ENCODE measurements at places on chromosomes 3 and 15.

GRCh38 chr3:133377396-133377795 is 22.5 kb upstream of the BFSP2 start:
- DNase-seq = peak; percentile 12

DNA sequence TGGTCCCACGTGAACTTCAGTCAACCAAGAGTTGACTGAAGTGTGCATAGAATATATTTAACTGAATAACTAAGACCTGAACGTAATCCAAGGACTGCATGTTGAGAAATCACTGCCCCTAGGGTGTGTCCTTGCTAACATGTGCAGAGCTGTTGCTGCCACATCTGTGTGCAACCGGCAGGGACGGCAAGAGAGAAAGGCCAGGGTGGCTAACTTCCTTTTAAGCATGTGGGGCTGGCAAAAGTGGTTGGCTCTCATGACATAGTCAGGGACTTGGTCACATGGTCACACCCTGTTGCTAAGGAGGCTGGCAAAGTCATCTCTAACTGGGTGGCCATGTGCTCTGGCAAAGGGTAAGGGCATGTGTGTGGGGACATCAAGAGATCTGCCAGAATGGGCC is 52.4 kb downstream of the GASK1A start:
- no peak for DNase-seq

GRCh38 chr3:52891615-52892081 is 5.7 kb downstream of the STIMATE start:
- peak; percentile 33 for DNase-seq

DNA sequence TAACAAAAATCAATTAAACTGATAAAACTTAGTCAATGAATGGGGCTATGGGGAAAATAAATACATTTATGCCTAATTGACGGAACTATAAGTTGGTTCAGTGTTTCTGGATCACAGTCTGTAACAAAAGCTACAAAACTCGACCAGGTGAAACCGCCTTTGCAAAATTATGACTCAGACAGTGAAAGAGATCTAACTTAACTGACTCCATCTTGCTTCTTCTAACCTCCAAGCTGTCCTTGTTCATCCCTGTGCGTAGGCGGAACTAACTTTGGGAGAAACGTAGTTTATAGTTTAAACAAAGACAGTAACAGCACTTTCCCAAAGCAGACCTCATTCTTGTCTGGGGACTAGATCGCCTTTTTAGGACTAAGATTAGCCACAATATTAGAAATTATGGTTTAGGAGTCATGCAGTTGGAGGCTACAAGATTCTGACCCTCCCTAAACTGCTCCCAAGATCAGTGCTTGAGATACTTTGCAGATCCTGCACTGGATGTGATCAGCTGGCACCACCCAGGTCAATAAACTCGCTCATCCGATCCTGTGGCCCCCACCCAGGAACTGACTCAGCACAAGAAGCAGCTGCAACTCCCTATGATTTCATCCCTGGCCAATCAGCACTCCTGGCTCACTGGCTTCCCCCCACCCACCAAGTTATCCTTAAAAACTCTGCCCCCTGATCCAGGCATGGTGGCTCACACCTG is 7.2 kb upstream of the MFGE8 start:
- DNase-seq = no peak

GRCh38 chr3:191982481-191982880 is 521.5 kb downstream of the PYDC2 start:
- DNase-seq = no peak

DNA sequence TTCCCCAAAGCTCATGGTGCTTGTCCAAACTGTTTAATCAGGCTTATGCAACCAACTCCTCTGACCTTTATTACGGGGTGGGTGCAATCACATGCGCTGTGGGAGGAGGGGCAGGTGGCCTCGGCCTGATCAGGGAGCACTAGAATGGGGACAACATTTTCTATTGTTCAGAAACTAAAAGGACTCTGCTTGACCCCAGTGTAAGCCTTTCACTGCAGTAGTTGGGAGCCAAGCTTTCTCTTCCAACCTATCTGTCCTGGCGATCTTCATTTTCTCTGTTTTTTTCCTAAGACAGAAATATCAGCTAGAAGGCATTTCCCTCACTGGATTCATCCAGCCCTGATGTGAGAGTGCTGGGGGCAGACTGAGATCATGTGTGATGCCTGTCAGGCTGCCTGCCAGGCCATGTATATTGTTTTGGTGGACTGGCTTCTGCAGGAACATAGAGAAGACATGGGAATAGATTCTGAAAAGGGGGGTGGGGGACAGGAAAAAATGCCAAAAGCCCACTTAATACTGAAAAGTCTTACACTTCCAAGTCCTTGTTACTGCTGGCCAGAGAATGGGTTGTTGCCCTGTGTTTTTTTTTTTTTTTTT is 627.0 kb upstream of the TBL1XR1 start:
- no peak for DNase-seq

DNA sequence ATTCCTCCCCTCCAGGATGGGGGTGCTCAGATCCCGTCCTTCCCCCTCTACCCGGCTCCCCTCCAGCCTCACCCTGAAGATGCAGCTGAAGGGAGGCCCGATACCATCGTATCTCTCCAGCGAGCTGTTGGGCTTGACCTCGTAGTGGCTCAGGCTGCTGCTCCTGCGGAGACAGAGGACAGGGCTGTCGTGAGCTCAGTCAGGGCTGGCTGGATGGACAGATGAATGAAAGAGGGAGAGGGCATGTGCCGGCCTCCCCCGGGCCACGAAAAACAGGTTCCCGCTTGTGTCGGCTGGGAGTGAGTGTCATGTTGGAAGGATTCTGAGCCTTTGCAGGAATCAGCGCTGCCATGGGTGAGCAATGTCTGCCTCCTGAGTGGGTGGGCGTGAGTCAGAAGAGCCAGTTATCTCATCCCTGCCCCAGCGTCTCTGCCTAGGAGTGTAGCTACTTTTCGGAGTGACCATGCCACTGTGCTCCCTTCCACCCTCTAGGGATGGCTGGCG is 35.2 kb downstream of the FEM1B start:
- no peak for DNase-seq

GRCh38 chr3:97684490-97684889 is 80.1 kb upstream of the ARL6 start:
- DNase-seq = no peak

- DNase-seq = no peak
Observed at GRCh38 chr3:98008855-98009254, 26.3 kb downstream of the GABRR3 start.

GRCh38 chr3:126483321-126483761 is 7.7 kb upstream of the ZXDC start:
- DNase-seq = no peak

- no peak for DNase-seq
Observed at GRCh38 chr3:180959691-180960090, 29.8 kb downstream of the DNAJC19 start.

DNA sequence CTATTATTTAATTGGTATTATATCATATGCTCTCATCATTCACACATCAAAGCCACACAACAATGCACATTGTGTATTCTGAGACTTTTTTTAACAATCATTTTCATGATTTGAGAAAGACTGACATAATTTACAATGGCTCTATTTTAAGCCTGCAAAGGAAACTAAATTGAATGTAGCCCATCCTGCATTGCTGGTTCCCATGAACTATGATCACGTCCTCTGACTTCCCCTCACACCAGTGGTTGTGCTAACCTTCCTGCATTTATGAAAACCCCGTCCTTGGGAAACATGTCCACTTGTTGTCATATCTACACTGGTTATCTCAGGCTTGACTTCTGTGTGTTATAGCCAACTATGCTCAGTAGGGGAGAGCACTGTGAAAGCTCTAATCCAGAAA is 546.2 kb downstream of the MECOM start:
- DNase-seq = no peak
